ENCODE measurements at places on chromosomes 3 and 15. TPM values are rescaled to one million over a fixed set of nuclear protein-coding genes. Genes with fewer than 3 reads are reported as not detected.
A peak's percentile ranks its signal among the peaks of the same experiment; 100 is the strongest.

- peak; percentile 79 for DNase-seq
These were observed 14.1 kb upstream of the HRH1 start for GRCh38 chr3:11140030-11140712.

- no peak for DNase-seq
These were observed 15.1 kb downstream of the CALML4 start for GRCh38 chr15:68190048-68190447.

DNA sequence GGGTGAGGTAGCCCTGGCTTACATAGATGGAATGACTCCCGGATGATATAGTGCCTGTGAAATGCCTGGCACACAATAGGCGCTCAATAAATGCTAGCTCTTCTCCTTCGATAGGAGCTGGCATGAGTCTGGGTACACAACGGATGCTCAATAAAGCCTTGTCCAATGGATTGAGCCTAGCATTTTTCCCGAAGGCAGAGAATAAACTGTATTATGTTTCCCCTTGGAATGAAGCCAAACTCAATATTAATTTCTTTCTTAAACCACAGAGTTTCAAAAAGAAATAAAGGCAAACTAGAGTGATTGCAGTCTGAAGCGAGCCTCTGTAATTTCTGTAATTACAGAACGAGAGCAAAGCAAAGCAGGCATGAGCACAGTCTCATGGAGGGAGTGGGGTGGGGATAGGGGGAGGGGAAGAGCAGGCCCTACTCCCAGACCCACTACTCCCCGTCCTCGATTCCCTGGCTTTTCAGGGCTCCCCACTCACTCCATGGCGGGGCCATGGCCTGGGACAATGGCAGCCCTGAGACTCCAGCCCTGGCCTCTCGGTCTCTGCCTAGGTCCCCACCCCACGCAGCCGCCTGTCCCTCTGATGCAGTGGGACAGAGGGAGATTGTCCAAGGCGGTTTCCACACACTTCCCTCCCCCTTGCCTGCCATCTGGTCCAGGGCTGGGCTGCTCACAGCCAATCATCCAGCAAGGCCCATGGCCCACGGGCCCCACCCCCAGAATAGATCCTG is 18.0 kb downstream of the SLC6A1 start:
- DNase-seq, result peak; percentile 27

Gene NR2E3
- 0.46 TPM for polyA plus RNA-seq

- no peak for DNase-seq
These were observed 26.9 kb downstream of the BFSP2 start for GRCh38 chr3:133426721-133427120.

Measured in aorta (tissue), 5 donors.